ENCODE measurements at places on chromosomes 16 and 17.

- DNase-seq, result no peak
These were observed 491 bp downstream of the IST1 start for GRCh38 chr16:71895679-71896365.

DNA sequence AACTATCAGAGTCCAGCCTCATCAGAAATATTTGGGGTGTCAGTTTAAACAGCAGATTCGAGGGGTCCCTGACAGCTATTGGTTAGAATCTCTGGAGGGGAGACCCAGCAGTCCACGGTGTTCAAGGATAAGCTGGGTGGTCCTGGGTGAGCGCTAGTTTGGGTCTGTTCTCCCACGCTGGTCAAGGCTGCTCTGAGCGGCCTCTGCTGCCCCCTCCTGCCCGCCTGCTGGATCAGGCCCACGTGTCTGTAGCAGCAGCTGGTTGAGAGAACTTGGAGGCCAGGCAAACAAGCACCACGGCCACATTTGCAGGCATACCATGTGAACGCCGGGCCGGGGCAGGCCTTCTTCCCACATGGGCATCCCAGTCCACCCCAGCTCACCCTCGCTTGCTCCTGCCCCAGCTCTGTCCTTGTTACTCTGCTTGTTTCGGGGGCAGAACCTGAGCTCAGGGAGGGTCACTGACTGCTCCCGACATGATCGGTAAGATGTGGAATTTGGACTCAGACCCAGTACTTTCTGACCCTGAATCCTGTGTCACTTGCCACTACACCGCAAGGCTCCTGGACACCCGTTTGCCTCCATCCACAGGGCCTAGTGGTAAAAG is 7.4 kb downstream of the FOXF1 start:
- DNase-seq, result no peak

DNA sequence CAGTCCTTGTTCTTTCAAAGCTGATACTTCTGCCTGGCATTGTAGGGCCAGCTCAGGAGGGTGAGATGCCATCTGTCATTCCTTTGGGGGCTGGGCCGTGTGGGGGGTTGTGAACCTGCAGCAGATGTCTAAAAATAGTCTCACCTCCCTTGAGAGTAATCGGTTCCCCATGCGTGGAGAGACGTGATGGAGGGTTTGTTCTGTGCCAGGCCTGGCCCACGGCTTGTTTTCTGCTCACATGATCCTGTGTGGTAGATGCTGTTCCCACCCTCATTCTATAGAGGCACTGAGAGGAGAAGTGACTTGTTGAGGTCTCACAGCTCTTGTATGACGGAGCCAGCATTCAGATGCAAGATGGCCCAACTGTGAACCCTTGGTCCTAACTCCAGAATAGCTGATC is 4.6 kb downstream of the IRF8 start:
- DNase-seq, result no peak

DNA sequence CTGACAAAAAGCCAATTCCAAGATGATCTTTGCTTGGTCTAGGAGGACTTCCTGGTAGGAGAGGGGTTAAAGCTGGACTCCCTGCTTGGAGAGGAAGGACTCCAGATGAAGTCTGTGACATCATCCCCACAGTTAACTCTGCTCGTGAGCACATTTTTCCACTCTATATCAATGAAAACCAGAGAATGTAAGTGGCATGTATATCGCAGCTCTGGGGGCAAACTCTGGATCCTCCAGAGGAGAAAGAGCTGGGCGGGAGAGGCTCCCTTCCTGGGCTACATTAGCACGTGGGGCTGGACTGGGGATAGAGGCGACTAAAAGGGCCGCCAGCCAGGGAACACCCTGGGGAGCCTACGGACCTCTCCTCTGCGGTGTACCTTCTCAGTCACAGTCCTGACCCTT is 34.1 kb downstream of the HIC1 start:
- no peak for DNase-seq

- DNase-seq, result no peak
These were observed 1.0 kb downstream of the VTN start for GRCh38 chr17:28368915-28369683.

DNA sequence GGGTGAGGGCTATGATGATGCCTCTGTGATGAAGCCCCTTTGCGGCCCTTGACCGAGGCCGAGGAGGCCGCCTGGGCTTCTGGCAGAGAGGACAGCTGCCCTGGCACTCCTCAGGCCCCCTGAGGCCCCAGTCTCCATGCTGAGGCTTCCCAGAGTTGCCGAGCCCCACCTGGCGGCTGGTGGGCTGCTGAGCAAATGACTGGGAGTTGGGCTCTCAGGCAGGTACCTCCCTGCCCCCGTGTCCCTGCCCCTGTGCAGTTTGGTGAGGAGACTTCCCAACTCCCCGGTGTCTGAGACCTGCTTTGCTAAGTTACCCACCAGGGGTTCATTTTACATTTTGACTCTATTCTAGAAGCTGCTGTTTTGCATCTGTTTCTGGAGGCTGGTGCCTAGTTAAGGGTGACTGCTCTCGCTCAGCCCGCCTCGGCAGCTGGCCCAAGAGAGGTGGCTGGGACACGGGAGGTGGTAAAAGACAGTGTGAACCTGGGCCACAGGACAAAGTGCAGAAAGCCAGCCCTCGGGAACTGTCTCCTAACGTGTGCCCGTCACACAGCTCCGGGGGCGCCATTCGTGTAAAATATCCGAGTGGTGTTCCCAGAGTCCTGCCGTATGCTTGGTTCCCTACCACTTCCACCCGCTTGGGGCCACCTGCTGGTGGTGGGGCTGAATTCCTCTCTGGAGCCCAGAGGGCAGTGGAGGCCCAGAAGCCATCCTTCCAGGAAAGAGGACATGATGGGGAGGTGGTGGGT is 134.5 kb downstream of the RAB11FIP4 start:
- DNase-seq, result no peak

- DNase-seq, result no peak
These were observed 34.2 kb downstream of the RMI2 start for GRCh38 chr16:11379420-11379819.
